ENCODE measurements at places on chromosomes 4 and X. TPM values are rescaled to one million over a fixed set of nuclear protein-coding genes. Genes with fewer than 3 reads are reported as not detected.

TMEM31 gene
- total RNA-seq, result not detected

CXorf51B gene
- not detected for total RNA-seq

HEPH gene
- total RNA-seq, result 22.0 TPM

DNA sequence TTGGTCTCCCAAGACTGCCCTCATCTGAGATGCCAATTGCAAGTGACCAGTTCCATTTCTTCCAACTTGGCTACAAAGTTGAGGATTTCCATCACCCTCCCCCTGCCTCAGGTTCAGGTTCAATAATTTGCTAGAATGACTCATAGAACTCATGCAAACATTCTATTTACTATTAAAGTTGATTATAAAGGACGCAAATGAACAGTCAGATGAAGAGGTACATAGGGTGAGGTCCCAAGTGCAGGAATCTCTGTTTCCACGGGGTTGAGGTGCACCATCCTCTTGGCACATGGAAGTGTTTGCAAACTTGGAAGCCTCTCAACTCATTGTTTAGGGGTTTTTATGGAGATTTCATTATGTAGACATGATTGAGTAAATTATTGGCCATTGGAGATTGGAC, 41.0 kb downstream of the FGFBP1 start:
- DNase-seq, result no peak

DNA sequence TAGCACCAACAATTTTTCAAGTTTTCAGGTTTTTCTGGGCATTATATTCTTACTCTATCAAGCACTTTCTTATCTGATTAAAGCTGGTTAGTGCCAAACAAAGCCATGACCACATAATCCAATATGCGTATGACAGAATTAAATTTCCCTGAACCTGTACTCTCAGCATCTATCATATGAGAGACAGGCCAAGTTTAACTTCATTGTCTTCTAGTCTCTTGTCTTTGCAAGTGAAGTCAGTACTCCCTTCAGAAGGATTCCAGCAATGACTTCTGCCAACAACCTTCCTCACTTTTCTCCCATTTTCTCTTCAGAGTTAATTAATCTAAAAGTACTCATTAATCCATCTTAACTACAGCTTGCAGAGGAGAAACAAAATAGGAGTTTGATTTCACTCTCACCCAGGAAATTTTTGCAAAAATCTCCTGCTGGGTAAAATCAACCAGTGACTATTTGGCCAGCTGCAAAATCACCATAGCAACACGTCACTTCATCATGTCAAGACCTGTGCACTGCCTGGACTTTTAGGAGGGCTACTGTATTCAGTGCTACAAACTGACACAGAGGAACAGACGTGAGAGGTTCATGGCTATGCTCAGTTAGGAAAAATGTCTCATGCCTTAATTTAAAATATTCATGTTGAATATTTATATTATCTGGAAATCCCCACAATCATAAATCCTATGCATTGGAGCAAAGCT, 208.4 kb downstream of the ANTXR2 start:
- DNase-seq, result no peak

GRCh38 chrX:123884809-123885408, 25.1 kb downstream of the XIAP start:
- DNase-seq, result no peak

DNA sequence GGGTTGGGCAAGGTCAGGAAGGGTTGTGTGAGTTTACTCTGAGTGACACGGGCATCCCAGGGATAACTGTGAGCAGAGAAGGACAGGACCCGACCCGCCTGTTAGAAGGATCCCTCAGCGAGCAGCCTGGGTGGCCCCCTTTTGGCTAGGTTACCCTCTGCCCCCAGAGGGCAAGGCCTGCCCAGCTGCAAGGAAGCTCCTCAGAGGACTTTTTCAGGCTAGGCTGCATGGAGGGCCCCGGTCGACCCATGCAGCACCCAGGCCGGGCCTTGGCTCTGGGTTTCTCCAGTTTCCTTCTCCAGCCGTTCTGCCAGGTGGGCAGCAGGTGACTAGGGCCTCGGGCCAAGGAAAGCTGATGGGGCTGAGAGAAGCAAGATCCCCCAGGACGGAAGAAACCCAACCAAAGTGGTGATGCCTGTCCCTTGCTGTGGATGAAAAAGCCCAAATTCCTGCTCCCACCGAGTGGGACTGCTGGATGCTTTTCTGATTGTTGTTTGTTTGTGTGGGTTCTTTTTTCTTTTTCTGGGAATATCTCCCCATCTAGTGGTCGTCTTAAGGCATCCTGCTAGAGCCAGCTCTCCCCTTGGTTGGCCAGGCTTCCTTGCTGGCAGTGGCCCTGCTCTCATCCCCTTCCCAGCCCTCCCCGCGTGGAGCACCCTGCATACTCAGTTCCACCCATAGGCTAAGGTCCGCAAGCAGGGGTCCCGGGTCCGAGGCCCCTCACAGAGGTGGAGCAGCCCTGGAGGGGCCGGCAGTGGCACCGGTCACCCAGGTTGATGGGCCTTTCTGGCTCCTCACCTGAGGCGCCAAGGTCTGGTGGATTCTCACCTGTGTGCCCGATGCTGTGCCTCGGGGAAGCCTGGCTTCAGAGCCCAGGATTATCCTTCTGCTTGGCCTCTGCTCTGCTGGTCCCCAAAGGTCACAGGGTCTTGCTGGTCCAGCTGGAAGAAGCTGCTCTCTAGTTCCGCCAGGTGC, 1.8 kb downstream of the ZFP92 start:
- DNase-seq, result no peak

Data from tibial nerve (tissue), 4 donors.